AG04449 (cell line): ENCODE measurements at places on chromosomes 2 and 18.

DNA sequence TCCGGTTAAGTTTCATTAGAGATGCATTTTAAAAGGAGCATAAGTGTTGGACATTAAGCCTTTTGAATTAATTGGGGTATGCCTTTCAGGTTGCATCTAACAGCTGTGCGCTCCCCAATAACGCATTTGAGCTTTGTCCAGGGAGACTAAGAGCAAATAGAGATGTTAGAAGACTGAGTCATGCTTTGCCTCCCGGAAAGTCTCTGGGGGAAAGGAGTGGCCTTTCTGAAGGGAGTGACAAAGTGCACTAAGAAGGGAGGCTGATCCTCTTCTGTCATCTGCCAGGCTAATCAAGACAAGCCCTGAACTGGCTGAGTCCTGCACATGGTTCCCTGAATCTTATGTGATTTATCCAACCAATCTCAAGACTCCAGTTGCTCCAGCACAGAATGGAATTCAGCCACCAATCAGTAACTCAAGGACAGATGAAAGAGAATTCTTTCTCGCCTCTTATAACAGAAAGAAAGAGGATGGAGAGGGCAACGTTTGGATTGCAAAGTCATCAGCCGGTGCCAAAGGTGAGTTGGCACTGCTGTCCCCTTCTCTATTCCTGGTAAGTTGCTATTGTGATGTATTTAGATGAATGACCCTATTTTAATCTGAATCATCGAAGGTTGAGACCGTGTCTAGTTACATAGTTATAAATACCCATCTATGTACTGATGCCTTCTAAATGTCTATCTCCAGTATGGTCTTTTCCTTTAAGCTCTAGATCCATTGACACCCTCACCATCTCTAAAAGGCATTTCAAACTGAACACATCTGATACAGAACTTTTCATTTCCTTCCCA is 12.1 kb downstream of the TTL start:
- no peak for DNase-seq

DNA sequence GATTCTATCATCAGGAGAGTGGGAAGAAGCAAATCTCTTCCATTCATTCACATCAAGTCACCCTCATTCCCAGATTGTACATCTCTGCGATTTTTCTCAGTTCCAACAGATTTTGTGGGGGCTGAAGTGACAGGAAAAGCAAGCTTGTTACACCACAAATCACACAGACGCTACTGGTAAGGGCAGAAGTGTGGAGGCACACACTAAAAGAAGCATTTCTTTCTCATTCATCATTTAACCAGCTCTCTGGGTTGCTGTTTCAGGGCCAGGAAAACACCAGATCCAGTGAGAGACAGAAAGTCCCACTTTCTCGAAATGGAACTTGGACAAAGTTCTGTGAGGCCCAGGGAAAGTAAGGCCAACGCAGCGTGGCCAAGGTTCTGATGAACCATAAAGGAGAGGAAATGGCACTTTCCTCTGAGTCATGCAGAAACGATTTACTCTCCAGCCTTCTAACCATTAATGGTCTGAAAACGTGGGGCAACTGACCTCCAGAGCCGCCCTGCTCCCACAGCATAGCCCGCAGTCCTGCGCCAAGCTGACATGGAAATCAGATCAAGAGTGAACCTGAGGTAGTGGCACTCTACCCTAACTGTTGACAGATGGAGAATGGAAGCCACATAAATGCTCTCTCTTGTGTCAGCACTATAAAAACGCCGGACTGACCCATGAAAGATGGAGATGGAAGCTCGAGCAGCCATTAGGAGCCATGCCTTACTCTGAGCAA is 191.0 kb downstream of the C1D start:
- peak; percentile 55 for DNase-seq

DNA sequence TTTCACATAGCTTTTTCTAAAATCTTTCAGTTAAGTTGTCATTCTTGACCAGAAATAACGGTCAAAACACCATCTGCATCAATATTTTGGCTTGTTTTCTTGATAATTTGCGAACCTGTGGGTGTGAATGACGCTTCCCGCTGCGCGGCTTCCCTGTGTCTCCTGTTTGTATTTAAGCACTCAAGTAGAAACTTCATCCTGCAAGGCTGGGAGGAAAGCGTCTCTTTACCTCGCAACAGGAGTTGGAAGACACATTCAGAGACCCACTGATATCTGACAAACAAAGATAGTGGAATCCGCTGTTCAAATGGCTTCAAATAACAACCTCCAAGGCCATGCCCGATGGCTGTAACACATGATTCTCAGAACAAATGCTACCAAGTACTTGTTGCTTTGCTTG is 704.9 kb downstream of the DCDC2C start:
- no peak for DNase-seq

- DNase-seq = no peak
Observed at GRCh38 chr2:31027549-31027948, 110.7 kb downstream of the GALNT14 start.

GRCh38 chr2:140880573-140880972 is 1250.2 kb downstream of the LRP1B start:
- peak; percentile 7 for DNase-seq

- no peak for DNase-seq
Observed at GRCh38 chr2:102755284-102755683, 6.5 kb upstream of the TMEM182 start.

GRCh38 chr2:10426726-10427617 is 21.2 kb downstream of the ODC1 start:
- no peak for DNase-seq
